ENCODE measurements at places on chromosomes 2 and 18.

DNA sequence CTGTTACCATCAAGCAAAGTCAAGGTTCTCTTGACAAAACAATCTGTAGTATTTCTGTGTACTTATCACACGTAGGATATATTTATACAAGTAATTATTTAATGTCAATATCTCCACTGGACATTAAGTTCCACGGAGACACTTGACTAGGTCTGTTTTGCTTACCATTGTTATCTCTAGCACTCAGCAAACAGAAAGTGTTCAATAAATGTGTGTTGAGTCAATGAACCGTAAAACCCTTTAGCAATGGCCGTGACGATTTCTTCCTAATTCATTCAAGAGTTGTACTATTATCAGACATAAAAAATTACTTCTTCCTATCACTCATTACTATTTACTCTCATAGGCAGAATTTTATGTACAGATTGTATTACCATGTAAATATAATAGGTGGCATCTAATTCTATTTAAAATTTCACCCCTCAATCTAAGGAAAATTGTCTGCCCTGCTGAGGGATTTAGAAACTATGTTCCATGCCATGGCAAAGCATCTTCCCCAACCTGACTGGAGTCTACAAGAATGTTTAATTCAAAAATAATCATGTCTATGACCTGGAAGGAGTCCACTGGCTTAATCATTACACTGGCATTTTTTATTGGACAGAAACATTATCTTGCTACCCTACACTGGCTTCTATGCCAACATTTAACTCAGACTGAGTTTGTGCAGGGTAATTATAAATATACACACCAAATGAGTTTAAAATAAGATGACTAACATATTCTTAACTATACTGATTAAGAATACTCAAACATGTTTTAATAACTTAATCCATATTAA is 301.9 kb downstream of the ZEB2 start:
- DNase-seq, result no peak

DNA sequence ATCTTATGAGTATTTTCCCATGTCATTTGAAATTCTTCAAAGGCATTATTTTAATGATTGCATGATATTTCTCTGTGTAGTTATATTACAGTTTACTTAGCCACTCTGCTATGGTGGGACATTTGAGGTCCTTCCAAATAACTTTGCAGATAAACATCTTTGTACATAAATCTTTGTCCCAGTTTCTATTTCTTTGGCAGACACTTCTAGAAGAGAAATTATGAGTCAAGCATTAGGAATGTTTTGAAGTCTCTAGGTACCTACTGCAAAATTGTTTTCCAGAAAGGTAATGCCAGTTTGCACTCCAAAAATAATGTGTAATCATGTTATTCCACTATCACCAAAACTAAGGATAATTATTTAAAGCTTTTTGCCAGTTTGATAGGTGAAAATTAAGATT is 149.7 kb downstream of the EN1 start:
- DNase-seq, result no peak

- DNase-seq, result no peak
Observed at GRCh38 chr2:204692790-204693189, 147.5 kb downstream of the PARD3B start.

- DNase-seq, result no peak
Observed at GRCh38 chr2:18311420-18312195, 248.8 kb downstream of the RDH14 start.

- DNase-seq, result no peak
Observed at GRCh38 chr2:47592381-47592780, 189.4 kb downstream of the MSH2 start.

DNA sequence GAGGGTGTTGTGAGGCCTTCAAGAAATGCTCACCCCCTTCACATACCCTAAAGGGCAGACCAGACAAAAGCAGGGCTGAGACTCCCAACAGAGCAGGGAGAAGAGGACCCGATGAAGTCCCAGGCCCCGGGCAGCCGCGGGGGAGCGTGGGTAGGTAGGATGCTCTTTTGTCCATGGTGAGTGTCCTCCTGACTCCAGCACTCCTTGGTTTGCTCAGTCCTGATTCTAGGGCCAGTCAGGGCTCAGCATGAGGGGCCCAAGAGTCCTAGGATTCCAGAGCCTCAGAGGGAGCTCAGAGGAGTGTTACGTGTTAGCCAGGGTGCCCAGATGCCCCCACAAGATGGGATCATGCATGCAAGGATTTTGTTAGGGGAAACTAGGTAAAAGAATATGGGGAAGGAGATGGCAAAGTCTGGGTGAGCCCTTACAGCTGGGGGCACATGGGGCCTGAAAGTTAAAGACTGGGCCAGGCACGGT is 64.8 kb downstream of the SMAD7 start:
- DNase-seq, result no peak
